ENCODE measurements at places on chromosomes 12 and 14. TPM values are rescaled to one million over a fixed set of nuclear protein-coding genes. Genes with fewer than 3 reads are reported as not detected.

DNA sequence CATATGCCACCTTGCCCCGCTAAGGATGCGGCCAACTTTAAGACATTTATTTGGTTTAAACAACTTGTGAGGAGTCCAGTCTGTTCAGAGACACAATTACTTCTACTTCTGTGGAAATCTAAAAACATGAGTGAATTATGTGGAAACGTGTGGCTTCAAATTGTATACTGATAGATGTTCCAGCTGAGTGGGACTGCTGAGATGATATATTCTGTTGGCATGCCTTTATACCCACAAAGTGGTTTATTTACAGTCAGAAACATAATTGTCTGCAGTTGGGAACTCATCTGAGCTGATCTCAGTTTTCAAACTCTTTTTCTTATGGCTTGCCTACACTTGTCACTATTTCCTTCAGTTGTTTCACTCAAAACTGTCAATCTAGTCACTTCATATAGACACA, 67.8 kb downstream of the FLRT2 start:
- no peak for DNase-seq

DNA sequence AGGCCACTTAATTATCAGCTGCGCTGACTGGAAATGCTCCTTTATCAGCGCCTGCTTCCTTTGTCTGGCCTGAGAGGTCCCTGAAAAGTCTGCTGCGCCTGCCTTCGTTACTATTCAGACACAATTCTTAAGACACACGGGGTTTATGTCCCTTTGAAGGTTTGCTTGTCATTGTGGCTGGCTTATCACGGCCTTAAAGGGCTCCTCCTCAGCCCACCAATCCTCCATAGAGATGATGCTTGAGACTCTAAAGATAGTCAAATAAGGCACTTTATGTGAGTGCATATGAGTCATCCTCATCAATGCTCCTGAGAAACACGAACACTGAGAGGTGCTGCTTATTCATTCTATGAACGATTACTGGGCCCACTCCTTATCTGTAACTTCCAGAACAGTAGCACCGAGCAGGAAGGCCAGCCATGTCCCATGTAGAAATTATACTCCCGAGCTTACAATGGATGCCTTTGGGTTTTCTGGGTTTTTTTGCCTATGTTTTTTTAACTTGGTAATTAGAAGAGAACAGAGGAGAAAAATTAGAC, 1268.2 kb upstream of the TMEM132C start:
- DNase-seq, result no peak

- peak; percentile 55 for DNase-seq
Observed at GRCh38 chr14:101125719-101126651, 222.5 kb upstream of the RTL1 start.

GRCh38 chr12:75862692-75863471, 168.7 kb downstream of the PHLDA1 start:
- DNase-seq, result no peak

GRCh38 chr12:56522411-56523193, 982 bp downstream of the RBMS2 start:
- no peak for DNase-seq

DNA sequence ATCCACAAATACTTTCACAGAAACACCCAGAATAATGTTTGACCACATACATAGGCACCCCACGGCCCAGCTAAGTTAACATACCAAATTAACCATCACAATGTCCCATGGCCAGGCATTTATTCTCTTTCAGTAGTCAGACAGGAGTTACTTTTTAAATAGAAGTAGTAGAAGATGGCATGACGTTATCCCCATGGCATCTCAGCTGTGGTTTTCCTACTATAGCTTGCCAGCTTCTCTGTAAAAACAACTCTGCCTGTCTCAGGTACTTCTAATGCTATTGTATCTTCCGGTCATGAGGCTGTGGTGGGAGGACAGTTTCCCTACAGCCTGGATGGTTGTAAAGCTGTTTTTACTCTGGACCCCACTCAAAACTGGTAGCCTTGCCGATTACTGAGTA, 19.3 kb downstream of the CTSG start:
- no peak for DNase-seq

GRCh38 chr12:19223018-19223417, 93.5 kb downstream of the PLEKHA5 start:
- no peak for DNase-seq

DNA sequence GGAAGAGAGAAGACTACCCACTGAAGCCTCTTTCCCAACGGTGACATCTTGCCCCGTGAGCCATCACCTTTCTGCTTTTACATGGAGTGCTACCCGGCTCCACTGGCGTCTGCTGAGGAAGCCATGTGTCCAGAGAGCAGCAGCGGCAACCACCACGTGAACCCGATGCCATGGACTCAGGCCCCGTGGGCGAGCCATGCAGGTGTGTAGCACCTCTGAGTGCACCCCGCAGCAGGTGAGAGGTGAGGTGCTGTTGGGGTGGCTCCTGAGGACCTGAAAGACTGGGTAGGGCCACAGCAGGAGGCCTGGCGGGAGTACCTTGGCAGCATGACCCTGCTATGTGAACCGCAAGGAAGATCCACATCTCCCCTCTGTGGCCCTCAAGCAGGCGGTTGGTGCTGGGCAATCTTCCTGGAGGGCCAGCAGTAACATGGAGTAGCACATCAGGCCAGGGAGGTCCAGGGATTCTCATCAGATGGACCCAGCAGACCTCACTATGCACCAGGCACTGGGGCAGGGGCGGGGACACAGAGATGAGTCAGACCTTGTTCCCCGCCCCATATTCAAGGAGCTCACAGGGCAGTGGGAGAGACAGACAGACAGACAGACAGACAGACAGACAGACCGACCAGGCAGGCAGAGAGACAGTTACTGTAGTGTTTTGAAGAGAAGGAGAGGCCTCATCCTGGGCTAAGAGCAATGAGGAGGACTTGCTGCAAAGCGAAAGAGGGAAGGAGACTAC, 129.6 kb downstream of the PAPOLA start:
- no peak for DNase-seq

DNA sequence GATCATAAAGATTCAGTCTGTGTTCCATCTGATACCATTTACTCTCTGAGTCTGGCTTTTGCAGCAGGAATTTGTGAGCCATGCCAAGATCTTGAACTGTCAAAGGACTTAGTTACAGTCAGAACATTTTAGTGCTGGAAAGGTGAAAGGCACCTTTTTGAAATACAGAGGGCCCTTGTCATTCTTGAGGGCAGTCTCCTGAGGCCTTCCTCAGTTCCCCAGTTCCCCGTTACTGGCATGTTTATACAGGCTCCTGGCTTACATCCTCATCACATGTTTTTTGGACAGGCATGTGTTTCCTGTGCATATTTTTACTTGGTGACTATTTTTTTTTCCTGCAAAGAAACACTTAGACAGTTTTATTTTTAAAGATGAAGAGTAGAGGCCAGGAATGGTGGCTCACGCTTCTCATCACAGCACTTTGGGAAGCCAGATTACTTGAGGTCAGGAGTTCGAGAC, 21.0 kb downstream of the CFAP54 start:
- no peak for DNase-seq

DNA sequence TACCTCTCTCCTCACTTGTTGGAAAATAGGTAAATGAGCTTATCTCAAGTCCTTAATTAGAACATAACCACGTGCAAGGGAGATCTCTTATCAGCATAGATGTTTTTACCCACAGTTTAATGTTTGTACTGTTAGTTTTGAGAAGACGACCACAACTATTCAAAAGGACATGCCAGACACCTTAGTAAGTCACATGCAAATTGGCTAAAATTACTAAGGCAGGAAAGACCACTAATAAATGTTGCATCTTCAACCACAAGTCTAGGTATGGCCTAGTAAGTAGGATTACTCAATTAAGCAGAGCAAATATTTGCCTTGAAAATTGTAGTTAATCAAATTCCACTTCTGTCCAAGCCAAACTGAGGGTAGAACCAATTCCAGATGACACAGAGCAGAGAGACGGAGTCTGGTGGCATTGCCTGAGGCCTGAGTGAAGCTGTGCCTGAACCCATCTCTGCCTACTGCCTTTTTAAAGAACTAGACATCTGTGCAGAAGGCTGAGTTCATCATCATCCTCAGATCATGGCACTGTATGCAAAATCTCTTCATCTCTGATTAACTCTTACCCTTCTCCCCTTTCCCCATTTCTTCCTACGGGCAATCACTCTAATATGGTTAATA, 29.7 kb upstream of the CHST11 start:
- DNase-seq, result no peak

GRCh38 chr12:50224026-50224692, 57.0 kb upstream of the CERS5 start:
- DNase-seq, result no peak

GRCh38 chr12:32074432-32074831, 32.2 kb upstream of the BICD1 start:
- no peak for DNase-seq

DNA sequence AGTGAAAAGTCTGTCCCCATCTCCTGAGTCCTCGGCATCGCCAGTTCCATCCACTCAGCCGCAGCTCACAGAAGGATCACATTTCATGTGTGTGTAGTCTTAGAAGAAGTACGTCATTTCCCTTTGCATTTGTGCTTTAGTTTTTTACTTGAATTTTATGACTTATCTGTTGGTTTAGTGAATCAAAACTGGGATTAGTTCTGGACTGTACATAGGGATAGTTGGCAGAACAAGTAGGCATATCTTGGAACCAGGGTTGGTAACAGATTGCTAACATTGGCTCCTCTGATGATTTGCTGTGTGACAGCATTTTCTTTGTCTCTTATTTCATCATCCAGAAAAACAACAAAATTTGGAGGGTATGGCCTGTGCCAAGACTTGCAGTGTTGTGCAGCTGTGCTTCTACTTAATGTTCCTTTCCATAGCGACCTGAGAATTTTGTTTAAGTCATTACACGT, 69.6 kb upstream of the AEBP2 start:
- no peak for DNase-seq

- no peak for DNase-seq
Observed at GRCh38 chr12:98814254-98814653, 169.2 kb downstream of the APAF1 start.

- DNase-seq, result no peak
Observed at GRCh38 chr14:26276757-26277156, 321.1 kb downstream of the NOVA1 start.

GRCh38 chr14:73741876-73742519, 27.8 kb upstream of the PNMA1 start:
- DNase-seq, result peak; percentile 70

The KRT80 gene
- total RNA-seq, result not detected

The AQP2 gene
- total RNA-seq, result not detected

The MORN3 gene
- total RNA-seq, result not detected

The TMTC2 gene
- total RNA-seq, result 72.4 TPM

The OR4K1 gene
- not detected for total RNA-seq
